Stimulated activated naive CD4-positive, alpha-beta T cell treated with Interleukin-2 at 50 U/mL for 16 hours (primary cell): ENCODE measurements at places on chromosomes 7 and 10.
A peak's percentile ranks its signal among the peaks of the same experiment; 100 is the strongest.

DNA sequence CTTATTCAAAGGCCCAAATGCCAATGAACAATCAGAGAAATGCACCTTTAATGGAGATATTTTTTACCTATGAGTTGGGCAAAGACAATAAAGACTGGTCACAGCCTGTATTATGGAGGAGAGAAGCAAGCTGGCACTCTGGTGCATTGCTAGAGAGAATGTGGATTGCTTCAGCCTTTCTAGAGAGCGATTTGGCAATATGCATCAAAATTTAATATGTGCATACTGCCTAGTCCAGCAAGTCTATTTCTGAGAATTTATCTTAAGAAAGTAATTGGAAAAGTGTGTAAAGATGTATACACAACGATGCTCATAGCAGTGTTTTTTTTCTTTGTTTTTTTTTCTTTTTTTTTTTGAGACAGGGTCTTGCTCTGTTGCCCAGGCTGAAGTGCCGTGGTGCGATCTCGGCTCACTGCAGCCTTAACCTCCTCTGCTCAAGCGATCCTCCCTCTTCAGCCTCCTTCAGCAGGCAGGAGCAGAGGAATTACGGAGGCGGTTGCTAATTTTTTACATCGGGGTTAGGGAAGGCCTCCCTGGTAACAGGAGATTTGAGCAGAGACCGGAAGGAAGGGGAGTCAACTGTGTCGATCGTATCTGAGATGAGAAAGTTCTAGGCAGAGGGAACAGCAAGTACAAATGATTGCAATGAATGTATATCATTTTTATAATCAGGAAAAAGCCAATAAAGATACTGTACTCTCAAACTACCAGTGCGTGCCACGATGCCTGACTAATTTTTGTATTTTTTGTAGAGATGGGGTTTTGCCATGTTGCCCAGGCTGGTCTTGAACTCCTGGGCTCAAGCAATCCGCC, 16.4 kb downstream of the KIAA1549 start:
- DNase-seq: no peak

DNA sequence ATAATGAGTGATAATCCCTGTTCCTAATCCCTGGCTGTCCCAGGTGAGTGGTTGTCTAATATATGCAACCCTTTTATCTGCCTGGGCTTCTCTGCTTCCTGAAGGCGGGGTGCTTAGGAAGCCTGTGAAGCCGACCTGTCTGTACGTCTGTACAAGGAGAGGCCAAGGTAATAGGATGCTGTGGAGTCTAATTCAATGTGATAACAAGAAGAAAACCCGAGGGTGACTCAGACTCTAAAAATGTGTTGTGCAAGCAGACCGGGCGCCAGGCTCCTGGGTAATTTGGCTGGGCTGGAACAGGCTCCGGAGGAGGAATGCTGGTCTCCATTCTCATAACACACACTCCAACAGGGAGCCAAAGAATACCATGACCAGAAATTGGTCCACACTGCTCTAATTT, 43.6 kb downstream of the THNSL1 start:
- DNase-seq: no peak

DNA sequence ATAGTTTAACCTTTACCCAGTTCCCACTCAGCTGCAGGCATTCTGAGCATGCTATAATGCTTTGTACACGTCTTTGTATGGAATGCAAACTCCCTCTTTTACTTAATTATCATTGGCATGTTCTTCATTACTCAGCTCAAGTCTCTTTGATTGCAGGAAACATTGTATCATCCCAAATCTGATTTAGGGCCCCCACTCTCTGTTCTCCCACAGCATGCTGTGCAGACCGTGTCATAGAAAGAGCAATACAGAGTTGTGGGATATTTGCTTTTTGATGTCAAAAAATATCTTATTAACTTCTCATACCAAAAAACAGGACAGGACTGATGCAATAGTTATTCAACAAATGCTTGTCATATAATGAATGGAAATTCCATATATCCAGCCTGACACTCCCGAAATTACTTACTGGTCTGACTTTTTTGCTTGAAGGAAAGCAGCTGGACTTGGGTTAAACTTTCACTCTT, 1081.5 kb upstream of the C7orf33 start:
- DNase-seq: no peak

DNA sequence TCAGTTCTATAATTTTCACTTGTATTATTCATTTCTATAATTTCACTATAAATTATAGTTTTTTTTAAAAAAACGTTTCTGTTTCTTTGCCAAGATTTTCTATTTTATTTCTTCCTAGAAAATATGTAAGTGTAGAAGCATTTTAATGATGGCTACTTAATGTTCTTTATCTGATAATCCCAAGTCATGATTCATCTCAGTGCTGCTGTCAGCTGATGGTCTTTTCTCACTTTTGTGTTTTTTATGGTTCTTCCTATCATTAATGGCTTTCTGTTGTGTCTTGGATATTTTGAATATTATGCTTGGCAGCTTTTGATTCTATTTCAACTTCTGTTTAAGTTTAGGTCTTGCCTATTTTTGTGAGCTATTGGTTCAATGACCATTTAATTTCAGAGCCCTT, 268.6 kb downstream of the BAMBI start:
- DNase-seq: no peak

GRCh38 chr10:5500910-5501309, 1.5 kb upstream of the CALML5 start:
- no peak for DNase-seq

DNA sequence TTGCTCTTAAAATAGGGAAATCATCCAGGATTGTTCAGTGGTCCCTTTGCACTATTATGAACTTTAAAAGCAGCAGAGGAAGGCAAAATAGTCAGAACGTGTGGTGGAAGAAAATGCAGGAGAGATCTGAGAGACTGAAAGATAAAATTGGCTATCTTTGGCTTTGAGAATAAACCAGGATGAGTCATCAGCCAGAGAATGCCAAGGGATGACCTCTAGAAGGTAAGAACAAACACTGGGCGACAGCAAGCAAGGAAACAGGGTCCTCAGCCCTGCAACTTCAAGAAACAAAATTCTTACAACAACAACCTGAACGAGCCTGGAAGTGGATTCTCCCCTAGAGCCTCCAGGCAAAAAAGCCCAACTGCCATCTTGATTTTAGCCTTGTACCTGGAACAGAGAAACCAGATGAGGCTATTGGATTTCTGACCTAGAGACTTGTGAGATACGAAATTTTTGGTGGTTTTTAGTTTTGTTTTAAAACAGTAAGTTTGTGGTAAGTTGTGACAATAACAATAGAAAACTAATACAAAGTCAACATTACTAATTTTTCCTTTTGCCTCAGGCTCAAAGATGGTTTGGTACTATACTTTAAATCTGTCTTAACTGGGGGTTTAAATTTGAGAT, 130.2 kb upstream of the CNTNAP2 start:
- DNase-seq: no peak

- peak; percentile 78 for DNase-seq
Observed at GRCh38 chr10:101012525-101013364, 13.1 kb downstream of the LZTS2 start.

DNA sequence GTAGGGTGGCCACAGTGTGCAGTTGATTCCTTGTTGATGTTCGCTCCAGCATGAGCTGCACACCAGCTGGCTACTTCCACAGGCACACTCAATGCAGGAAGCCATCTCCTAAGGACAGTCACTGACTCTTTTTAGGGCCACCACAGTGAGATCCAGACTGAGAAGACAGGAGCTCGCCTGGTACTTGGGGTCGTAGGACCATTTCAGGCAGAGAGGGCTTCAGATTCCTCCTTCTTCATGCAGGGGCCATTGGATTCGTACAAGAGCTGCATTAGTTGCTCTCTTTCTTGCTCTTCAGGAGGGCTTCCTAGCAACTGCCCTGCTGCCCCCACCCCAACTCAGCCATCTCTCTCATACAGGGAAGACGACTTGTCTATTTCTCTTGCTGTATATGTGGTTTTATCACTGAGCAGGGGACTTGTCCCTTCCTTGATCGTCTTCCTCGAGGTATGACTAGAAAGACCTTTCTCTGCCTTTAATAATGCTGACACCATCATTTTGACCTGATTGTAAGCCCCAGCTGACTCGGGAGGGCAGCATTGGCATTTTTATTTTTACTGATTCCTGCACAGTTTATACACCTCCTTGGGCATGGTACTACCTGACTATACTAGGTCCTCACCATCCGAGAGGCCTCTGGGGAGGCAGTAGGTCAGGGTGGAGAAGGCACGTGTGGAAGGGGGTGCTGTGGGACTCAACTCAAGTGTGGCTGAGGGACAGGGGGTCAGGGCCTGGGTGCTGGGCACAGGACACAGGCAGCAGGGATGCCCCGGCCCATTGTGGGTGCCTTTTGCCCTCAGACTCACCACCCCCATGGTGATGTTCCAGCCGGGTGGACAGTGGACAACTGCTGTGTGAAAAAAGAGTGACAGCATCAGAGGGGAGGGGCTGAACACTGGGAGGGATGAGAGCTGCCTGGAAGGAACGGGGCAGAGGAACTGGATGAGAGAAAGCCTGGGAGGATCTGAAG, 136.7 kb upstream of the ZNF746 start:
- DNase-seq: no peak

DNA sequence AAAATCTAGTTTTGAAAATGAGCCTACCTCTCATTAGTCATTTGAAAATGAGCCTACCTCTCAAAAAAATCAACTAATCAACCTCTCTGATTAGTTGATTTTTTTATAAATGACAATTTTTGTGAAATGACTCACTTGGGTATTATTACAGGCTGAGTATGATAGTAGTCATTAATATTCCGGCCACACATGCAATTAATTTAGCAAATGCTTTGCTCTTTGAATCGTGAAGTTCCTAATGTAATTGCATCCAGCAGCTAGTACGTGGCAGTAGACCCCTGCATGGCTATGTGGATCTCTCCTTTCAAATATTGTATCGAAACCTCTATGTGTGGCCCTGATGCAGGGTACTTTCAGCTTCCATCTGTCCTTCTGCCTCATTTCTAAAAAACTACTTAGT, 245.9 kb upstream of the PHYHIPL start:
- DNase-seq: no peak

GRCh38 chr7:47516985-47517600, 64.8 kb downstream of the TNS3 start:
- DNase-seq: no peak

DNA sequence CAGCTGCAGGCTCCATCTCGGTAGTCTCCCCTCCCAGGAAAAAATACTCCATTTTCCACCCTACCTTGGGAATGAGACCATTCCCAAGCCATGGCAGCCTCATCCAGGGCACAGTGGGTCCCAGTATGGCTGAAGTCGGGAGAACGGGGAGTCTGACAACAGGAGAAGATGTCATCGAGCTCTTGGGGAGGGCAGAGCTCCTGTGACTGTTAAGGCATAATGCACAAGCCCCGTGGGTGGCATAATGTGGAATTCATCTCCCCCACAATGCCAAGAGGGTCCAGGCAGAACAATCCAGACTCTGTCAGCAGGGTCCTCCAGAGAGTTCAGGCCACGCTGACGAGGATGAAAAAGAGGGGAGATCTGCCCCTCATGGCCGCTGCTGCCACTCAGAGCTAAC, 279.4 kb downstream of the PLXNA4 start:
- no peak for DNase-seq

GRCh38 chr7:132915647-132916046, 166.2 kb downstream of the CHCHD3 start:
- DNase-seq: no peak

GRCh38 chr7:107277331-107277730, 108.5 kb downstream of the HBP1 start:
- DNase-seq: no peak

DNA sequence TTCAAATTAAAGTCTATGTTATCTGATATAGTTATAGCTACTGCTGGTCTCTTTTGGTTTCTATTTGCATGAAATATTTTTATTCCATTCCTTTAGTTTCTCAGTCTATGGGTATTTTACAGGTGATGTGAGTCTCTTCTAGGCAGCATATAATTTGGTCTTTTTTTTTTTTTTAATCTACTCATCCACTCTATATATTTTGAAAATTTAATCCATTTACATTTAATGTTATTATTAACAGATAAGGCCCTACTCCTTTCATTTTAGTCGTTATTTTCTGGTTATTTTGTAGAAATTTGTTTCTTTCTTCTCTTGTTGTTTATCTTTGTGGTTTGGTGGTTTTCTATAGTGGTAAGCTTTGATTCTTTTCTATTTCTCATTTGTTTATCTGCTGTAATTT, 58.8 kb downstream of the MALRD1 start:
- no peak for DNase-seq

- no peak for DNase-seq
Observed at GRCh38 chr10:132484922-132485321, 52.7 kb upstream of the INPP5A start.

- DNase-seq: no peak
Observed at GRCh38 chr7:1928645-1929348, 258.7 kb downstream of the ELFN1 start.

GRCh38 chr10:48700493-48700892, 15.8 kb downstream of the WDFY4 start:
- DNase-seq: no peak

DNA sequence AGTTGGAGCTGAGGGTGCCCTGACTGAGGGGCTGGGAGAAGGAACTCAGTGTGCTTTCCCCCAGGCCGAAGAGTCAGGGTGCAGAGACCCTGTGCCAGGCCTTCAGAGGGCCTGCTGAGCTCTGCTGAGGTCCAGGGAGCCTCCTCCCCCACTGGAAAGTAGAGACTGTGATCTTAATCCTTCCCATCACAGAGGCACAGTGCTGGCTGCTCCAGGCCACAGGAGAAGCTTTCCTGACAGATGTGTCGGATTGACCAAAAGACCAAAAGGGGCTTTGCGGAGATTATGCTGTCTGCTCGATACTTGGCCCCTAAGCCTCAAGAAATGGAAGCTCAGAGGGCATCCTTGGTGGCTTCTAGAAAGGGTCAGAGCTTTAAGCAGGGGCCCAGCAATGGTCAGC, 32.9 kb upstream of the BTRC start:
- DNase-seq: no peak

DNA sequence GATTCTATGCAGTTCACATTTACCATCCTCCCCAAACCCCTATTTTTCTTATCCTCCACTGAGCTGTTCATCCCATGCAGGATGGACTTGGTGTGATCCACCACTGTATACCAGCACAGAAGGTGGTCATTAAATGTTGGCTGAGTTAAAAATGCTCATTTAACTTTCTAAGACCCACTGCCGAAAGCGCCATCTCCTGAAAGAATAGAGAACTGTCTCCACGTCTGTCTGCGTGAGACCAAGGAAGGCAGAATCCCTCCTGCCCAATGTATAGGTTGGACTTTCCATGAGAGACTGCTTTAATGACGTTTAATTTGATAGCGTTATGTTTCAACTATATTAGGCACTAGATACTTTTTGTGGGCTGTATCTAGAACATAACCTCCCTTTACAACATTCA, 124.3 kb downstream of the GPAM start:
- no peak for DNase-seq

DNA sequence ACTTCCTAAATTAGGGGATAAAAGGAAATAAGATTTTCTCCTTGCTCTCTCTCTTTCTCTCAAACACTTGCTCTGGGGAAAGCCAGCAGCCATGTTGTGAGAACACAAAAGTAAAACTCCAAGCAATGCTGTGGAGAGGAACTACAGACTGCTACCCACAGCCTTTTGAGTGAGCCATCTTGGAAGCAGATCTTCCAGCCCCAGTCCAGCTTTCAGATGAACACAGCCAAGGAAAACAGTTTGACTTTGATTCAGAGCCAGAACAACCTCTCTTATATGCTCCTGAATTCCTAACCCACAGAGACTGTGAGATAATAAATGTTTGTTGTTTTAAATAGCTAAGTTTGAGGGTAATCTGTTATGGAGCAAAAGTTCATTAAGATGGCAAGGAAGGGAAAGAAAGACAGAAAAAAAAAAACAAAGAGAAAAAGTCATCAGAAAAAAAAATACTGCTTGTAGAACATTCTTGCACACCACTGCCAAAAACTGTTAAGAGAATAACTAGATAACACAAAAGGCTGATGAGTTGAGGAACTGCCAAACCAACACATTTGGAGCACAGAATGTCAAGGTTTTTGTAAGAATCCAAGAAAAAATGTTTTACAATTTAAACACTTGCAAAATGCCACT, 20.9 kb upstream of the PRKAR2B start:
- no peak for DNase-seq
